ENCODE measurements at places on chromosomes 7 and 10. TPM values are rescaled to one million over a fixed set of nuclear protein-coding genes. Genes with fewer than 3 reads are reported as not detected.

DNA sequence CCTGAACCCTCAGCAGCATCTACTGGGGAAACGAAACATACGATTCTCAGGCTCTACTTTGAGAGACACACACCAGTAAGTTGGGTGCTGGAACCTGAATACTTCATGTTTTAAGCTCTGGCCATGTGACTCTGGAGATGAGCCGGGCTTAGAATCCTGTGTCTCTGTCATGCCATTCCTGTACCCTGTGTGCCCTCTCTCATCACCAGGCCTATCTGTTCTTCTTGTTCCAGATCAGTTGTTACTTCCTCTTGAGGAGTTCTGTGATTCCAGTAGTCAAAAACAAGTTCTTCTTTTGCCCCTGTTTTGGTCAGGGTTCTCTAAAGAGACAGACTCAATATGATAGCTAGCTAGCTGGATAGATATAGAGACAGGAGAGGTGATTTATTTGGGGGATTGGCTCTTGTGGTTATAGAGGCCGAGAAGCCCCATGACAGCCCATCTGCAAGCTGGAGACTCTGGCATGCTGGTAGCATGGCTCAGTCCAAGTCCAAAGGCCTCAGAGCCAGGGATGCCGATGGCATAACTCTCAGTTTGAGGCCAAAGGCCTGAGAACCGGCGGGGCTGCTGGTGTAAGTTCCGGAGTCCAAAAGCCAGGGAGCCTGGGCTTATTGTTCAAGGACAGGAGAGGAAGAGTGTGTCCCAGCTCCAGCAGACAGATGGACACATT is 54.3 kb downstream of the CHN2 start:
- DNase-seq: no peak

The FBH1 gene
- total RNA-seq: 53.3 TPM

- DNase-seq: peak; percentile 9
Measured at GRCh38 chr7:95794917-95795515, 22.7 kb downstream of the DYNC1I1 start.

DNA sequence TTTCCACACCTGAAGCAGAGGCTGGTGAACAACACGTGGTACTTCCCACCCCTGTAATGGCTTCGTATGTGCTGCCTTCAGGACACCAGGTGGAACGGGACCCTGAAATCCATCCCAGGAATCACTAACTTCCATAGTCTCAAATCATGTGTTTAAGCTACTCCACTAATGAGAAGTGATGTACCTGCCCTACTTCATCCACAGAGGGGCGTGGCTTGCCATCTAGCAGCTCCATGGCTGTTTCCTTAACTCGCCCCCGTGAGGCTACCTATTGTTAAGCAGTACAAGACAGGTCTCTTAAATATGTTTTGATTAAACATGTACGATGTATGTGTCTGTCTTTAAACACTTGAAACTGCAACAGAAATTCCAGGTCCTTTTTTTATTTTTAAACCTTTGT is 31.8 kb downstream of the ARL3 start:
- no peak for DNase-seq

DNA sequence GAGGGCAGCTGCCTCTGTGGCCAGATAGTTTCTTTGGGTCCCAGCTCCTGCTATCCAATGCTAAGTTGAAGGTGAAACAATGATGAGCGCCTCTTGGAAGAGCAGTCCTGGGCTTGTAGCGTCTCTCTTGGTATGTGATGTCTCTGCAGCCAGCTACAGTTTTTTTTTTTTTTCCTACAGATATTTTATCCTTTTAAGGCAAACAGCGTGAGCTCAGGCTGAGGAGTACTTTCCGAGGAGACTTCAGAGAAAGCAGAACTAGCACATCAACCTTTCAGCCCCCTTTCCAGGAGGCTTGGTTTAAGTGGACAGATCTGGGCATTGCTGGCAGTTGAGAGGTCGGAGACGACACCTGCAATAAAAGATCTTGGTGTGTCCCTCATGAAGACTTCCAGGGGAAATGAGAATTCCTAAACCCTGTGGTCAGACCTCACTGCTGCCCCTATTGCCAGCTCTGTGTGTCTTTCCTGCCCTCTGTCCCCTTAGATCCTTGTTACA is 9.1 kb downstream of the PRKG1 start:
- DNase-seq: no peak

The ZNF467 gene
- total RNA-seq: 0.25 TPM

DNA sequence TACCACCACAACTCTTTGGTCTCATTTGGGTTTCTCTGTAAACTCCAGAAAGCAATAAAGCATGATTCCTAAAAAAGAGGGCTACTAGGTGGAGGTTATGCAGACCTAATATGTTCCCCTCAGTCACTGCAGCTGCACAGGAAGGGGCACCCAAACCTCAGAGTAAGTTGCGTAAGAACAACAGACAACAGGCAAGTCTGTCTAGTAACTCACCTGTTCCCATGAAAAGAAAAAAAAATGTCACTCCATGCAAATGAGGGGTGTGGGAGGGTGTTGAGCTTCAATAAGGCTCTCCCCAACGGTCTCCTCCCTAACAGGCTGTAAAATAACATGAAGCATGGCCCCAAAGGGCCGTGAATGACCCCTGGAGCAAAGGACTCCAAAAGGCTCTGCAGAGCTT is 461.4 kb downstream of the KCNMA1 start:
- DNase-seq: no peak

The DDC gene
- total RNA-seq: 0.53 TPM

- no peak for DNase-seq
Measured at GRCh38 chr7:82975811-82976468, 186.7 kb downstream of the PCLO start.

All from activated CD4-positive, alpha-beta T cell treated with anti-CD3 and anti-CD28 coated beads for 36 hours (primary cell).